Skin of body (tissue), 3 donors: ENCODE measurements at places on chromosomes 2 and 18. TPM values are rescaled to one million over a fixed set of nuclear protein-coding genes. Genes with fewer than 3 reads are reported as not detected.

GRCh38 chr2:236940497-236940896 is 145.2 kb upstream of the COPS8 start:
- DNase-seq, result no peak

- no peak for DNase-seq
These were observed 1488.8 kb upstream of the NXPH2 start for GRCh38 chr2:140269000-140269399.

DNA sequence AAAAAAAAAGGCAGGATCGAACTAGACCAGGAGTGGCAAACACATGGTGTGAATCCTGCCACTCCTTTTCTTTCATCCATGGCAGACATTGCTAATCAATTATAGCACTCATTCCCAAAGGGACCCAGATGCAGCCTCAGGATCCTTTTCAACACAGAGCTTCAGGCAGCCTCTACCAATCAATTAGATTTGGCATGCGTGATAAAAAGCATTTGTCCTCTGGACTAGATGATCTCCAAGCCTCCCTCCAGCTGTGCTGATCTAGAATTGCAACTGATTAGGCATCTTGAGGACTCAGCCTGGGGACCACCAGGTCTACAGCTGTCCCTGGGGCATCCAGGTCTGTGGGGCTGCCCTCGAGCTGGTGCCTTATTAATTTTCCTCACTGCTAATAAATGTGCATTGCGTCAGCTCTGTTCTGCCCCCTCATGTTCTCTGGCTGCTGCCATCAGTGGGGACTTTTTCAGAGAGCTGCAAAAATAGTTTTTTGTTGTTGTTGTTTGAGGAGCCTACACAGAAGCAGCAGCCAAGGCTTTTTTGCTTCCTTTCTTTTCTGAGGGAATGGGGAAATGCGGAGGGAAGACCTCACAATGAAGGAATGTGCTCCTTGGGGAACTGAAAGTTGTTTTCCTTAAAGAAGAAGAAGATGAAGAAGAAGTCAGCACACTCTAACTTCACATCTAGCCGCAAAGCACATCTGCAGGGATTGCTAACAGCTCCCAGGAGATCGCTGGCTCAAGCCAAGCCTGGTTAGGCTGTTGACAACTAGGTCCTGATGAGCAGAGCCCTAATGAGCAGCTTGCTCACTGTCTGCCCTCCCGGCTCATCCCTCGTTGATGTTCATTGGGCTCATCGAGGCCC is 8.8 kb upstream of the ATOH8 start:
- peak; percentile 96 for DNase-seq

GRCh38 chr18:69648486-69648885 is 247.8 kb downstream of the DOK6 start:
- no peak for DNase-seq

The UGT1A3 gene
- total RNA-seq, result not detected

The ASIC4 gene
- 0.49 TPM for total RNA-seq

The SCN3A gene
- total RNA-seq, result 1.2 TPM
